Cardiac fibroblast (primary cell): ENCODE measurements at places on chromosomes 16 and 17.

DNA sequence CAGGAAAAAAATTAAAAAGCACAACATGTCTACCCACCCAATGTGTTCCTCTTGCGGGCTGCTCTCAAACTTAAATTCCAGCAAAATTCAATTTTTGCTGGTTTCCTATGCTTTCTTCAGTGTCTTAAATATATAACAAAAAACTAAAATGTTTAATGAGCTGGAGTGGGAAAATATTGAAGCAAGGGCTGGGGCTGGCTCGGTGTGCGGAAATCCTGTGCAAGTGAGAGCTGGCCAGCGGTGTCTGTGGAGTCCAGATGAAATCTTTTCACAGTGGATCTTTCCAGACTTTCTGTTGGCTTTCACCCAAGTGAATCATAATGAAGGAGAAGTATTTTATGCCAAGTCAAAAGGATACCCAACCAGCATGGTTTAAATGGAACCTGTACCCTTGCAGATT, 1733.6 kb downstream of the TP53TG3F start:
- no peak for DNase-seq

GRCh38 chr16:56241596-56241995, 50.3 kb downstream of the GNAO1 start:
- no peak for DNase-seq

DNA sequence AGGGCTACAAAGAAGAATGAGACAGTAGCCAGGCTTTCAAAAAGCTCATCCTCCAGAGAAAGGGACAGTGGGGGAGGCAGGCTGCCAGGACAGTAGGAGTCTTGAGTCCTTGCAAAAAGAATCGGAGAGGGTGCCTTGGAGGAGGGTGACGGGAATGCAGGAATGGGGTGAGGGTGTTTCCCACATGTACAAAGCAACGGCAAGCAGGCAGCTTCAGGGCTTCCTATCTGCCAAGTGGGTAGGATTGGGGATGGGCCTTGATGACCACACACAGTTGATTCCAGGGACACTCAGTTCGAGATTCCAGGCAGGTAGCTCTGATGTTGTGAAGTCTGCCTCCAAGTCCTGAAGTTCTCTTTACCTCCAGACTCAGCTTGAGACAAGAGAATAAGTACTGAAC, 54.4 kb downstream of the C17orf67 start:
- no peak for DNase-seq

DNA sequence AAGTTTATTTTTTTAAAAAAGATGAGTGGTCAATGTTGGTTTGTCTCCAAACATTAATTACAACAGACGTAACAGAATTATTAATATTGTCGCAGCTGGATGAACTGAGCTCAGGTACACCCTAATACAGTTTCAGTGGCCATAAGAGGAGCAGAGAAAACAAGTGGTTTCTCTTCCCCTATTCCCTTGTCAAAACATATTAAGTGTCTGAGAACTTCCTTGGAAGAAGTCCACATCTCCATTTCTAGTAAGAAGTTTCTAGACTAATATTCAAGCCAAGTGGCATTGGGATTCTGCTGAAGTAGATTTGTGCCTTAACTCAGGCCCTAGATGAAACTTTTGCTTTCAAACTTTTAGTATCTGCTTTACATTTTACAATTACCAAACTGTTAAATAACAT, 47.7 kb downstream of the GNA13 start:
- peak; percentile 16 for DNase-seq

DNA sequence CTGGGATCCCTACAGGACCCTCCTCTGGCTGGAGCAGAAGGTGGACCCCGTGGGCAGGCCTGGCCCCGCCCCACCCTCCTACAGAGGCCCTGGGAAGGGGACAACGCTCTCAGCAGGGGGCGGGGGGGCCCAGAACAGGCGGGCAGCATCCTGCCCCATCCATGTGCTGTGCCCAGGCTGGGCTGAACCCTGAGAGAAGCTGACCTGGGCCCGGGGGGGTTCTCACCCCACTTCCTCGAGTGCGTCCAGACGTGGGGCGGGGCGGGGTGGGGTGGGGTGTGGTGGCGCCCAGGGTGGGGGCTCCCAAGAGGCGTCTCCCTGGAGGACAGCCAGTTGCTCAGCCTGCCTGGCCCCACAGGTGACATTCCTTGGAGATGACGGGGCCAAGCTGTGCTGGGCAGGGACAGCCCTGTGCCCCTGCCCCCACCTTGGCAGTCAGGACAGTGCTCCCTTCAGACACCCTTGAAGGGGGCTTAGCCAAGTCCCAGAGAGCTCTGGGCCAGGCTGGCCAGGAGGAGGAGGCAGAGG, 390 bp upstream of the UNC13D start:
- no peak for DNase-seq
